NCI-H526 treated with DMSO at 0.1 percent for 48 hours (cell line): ENCODE measurements at places on chromosomes 11 and 22.

DNA sequence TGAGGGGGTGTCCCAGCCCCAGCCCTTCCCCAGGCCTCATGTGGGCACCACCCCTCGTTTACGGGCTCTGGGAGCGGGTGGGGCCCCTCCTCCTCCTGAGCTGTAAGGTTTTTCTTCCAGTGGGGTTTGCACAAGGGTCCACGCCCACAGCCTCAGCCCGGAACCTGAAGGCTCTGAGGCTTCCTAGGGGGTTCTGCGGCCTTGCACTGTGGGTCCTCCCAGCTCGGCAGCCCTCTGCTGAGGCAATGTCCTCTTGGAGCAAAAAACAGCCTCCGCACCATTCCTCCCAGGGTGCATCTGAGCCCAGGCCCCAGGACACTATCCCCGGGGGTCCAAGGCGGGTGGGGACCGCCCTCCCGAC, 14.1 kb downstream of the H19 start:
- DNase-seq: no peak

DNA sequence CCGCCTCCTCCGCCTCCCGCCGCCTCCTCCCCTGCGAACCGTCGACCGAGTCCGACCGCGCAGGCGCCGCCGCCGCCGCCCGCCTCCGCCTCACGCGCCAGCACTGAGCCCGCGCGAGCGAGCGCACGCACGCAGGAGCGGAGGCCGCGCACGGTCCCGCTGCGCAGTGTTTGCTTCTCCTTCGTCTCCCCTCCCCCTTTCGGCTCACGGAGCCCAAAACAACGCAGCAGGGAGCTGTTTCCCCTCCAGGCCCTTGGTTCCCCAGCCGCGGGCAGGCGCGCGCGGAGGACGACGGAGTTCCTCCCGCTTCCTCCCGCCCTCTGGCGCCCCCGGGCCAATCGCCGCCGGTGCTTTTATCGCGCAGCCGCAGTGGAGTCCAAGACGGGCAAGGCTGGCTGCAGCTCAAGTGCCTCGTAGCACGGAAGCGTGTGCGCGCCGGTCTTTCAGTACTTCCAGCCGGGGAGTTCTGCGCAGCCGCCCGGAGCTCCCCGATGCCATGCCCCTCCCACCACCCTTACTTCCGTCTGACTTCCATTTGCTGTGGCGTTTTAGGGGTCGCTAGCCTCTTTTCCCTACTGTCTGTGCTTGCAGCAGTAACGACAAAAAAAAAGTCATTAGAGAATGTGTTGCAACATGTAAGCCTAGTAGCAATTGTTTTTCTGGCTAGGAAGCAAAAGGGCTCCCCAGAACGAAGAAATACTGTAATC, at the start of gene HNRNPUL2:
TSS of gene HNRNPUL2 (minus strand) at position 293 of the 707 bp plus-strand sequence. CDS start 301 bp downstream, outside the sequence.
- DNase-seq: peak; percentile 99

DNA sequence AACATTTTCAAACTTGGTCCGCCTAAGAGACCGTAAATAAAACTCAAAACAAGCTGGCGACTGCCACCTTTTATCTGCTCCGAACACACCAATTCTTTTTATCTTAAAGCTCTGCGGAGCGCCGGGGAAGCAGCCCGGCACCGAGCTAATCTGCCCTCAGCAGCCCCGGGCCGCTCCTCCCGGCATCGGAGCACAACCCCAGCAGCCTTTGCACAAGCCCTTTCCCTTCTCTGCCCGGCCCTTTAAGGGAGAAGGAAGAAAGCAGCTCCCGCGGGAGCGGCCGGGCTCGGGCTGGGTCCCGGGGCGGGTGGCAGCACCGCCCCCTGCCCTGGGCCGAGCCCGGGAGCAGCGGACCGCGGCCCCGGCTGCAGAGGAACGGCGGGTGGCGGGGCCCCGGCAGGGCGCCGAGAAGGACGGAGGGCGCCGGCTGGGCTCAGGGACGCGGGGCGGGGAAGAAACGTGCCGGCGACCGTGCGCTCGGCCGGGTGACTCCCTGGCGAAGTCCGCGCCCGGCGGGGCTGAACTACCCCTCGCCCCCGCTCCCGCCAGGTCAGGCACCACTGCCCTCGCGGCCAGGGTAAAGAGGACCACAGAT, 133.6 kb upstream of the C11orf58 start:
- DNase-seq: peak; percentile 65

GRCh38 chr11:86692746-86693145, 20.3 kb upstream of the ME3 start:
- no peak for DNase-seq

DNA sequence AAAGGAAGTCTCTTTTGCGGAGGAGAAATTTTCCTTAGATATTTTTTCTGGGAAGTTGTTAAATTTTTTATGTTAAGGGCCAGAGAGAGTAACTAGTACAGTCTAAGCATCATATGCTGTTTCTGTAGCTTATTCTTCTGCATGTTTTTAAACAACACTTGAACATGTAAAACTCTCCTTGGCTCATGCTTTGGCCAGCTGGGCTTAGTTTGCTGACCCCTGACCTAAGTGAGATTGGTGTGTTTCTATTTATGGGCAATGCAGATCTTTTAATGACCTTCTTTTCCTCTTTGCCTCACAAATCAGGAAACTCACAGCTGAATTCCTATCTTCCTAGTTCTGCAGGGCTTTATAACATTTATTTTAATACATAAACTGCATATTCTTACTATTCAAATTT, 942.5 kb downstream of the OPCML start:
- no peak for DNase-seq

DNA sequence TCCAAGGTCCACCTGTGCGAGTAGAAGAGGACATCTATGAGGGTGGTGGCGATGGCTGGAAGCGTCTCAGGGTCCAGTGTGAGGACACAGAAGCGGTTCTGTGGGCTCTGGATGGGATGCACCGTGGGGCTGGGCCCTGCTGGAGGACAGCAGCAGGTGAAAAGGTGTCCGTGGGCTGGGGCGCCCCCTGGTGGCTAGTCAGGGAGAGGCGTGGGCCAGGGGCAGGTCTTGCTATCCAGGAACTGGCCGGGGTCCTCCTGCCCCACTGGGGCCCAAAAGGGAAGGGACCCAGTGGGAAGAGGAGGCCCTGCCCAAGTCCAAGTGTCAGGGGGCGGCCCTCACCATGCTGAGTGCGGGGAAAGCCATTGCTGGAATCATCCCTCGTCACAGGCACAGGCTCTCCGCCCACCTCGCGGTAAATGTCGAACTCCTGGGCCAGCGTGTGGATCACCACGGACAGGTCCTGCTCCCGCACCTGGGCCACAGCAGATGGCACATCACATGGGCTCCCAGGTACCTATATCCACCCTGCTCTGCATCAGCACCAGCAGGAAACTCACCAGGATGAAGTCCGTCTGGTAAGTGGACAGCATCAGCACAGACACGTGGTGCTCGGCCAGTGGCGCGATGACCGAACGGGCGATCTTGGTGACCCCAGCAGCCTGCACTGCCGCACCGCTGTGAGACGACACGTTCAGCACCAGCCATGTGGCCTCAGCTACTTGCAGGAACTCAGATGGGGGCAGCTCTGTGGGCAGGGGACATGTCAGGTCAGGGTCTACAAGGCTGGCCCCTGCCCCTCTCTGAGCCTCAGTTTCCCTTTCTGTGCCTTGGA, 2.3 kb downstream of the CASTOR1 start:
- peak; percentile 11 for DNase-seq

- no peak for DNase-seq
Observed at GRCh38 chr11:68106165-68106940, 14.8 kb downstream of the CHKA start.

- no peak for DNase-seq
Observed at GRCh38 chr11:78248903-78249302, 60.2 kb downstream of the USP35 start.

- DNase-seq: no peak
Observed at GRCh38 chr11:28606930-28607329, 498.7 kb downstream of the METTL15 start.

DNA sequence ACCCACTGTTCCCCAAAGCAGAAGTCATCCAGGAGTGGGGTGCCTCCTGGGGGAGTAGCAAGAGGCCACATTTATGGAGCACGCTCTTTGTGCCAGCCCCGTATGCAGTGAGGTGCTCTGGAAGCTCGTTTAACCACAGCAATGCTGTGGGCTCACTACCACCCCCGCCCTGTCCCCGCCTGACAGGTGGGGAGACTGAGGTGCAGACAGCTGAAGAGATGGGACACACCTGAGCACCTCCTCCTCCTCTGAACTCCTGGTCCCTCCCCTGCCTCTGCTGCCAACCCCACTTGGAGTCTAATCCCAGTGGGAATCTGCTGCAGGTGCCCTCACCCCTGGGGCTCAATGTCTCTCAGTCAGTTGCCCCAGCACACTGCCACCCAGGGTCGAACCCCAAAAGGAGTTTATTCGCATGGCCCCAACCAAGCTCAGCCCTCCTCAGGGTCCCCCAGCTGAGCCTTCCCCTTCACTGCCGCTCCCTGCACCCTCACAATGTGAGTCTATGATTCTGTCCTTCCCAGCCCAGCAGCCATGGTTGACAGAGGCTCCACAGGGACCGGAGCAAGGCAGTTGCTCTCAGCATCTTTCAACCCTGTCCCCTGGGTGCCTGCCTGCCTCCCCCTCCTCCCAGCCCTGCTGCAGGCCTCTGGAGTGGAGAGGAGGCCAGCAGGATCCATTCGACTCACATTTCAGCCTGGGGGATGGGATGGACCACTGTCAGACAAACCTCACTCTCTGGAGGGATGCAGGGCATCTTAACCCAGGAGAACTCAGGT, 13.3 kb upstream of the BCR start:
- DNase-seq: no peak

GRCh38 chr11:47495011-47495855, 46.3 kb upstream of the RAPSN start:
- no peak for DNase-seq

DNA sequence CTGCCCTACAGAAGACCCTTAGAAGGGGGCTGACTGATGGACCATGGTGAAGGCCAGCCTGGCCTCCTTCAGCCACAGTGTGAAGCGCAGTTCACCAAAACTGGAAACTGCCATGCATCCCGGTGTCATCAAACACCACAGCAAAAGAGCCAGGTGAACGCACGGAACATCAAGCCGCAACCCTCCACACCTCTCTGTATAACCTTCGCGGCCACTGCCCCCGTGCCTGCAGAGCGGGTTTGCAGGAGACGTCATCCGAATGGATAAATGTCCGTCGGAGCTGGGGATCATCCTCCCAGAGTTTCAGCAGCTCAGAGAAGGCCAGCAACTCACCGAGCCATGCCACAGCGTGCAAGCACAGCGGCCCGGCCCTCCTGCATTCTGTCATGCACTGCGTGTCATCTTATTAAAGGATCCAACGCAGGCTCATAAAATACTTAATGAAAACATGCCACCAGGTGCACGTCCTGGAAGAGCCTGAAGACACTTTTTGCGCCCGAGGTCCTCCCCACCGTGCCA, 309.9 kb downstream of the BRD1 start:
- no peak for DNase-seq

DNA sequence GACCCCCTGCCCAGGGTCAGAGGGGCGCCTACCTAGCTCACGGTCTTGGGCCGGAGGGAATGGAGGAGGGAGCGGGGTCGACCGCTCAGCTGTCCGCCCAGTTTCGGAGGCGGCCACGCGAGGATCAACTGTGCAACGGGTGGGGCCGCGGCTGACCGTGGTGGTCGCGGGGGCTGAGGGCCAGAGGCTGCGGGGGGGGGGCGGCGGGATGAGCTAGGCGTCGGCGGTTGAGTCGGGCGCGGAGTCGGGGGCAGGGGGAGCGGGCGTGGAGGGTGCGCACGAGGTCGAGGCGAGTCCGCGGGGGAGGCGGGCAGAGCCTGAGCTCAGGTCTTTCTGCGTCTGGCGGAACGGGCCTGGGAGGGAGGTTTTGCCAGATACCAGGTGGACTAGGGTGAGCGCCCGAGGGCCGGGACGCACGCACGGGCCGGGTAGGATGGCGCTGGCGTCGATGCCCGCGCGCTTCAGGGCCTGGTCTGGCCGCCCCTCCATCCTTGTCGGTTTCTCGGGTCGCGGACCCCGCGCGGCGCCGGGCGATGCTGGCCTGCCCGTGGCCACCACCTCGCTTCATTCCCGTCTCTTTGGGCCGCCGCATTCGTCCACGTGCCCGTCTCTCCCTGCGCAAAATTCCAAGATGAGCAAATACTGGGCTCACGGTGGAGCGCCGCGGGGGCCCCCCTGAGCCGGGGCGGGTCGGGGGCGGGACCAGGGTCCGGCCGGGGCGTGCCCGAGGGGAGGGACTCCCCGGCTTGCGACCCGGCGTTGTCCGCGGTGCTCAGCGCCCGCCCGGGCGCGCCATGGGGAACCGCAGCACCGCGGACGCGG, at the start of gene DRD4:
TSS of gene DRD4 (plus strand) at position 759 of the 822 bp plus-strand sequence. CDS start at position 795, 36 bp downstream.
- DNase-seq: no peak

GRCh38 chr11:121464352-121464946, 11.7 kb upstream of the SORL1-AS1 start:
- no peak for DNase-seq

GRCh38 chr22:36991206-36991605, 28.0 kb downstream of the TST start:
- DNase-seq: no peak

GRCh38 chr11:110782616-110783015, 70.4 kb upstream of the ARHGAP20 start:
- DNase-seq: no peak

- DNase-seq: no peak
Observed at GRCh38 chr11:72578566-72578965, 95.7 kb downstream of the PDE2A start.

- no peak for DNase-seq
Observed at GRCh38 chr22:49664371-49664881, 163.2 kb downstream of the BRD1 start.

GRCh38 chr11:67120881-67121710, 2.0 kb downstream of the KDM2A start:
- peak; percentile 52 for DNase-seq

DNA sequence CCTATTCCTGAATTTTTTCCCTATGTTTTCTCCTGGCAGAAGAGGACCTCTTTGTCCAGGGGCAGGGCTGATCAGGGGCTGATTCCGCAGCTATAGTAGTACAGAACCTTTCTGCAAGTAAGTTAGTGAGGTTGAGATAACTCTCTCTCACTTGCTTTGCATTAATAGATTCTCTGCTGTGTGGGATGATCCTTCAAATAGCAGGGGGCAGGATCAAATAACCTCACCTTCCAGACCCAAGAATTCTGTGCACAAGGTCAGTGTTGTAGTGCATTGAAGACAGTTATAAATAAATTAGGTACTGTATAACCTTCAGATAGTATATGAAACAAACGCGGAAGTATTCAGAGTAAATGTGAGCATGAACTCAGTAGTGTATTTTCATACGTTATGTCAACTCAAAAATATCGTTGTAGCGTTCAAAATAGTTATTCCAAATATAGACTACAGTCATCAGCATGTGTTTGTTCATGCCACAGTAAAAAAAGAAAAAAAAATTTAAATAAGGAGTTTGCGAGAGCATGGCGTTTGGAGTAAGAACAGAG, 278 bp downstream of the MMP26 start:
- DNase-seq: peak; percentile 90

- DNase-seq: no peak
Observed at GRCh38 chr22:19108807-19109197, 13.4 kb downstream of the DGCR2 start.

GRCh38 chr11:206002-206384, 1.2 kb downstream of the BET1L start:
- no peak for DNase-seq

DNA sequence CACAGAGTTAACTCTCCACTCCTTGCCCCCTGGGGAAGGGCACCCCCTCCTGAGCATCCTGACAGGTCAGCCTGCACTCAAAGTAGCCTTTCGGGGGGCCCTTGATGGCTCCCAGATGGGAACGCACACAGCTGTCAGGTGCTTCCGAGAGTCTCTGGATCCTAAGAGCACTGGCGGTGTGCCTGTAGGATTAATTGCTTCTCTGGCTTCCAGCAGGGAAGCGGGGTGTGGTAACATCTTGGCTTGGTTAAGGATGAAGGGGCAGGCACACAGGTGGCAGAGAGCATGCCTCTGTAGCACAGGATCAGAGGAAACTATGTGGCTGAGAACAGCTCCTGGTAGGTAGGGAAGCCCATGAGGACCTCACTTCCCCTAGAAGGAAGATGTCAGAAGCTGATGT, 199.8 kb downstream of the MIAT start:
- DNase-seq: no peak

- no peak for DNase-seq
Observed at GRCh38 chr11:64036087-64037026, 626 bp downstream of the FLRT1 start.
